ENCODE measurements at places on chromosomes 11 and 22.
A peak's percentile ranks its signal among the peaks of the same experiment; 100 is the strongest.

DNA sequence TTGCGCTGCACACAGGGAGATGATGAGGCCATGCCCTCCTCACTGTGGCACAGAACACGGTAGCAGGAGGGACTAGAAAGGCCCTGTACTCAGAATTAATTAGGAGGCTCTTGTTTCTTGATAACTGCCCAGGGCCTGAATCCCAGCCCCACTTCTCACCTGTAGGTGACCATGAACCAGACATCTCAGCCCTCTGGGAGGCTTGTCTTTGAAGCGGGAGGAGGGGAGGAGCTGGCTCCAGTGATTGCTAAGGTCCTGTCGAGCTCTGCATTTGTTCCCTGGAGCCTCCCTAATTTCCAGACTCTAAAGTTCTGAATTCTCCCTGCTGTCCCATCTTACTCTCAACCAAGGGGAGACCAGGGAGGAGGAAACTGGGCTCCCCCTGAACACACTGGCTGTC is 19.8 kb upstream of the OAF start:
- no peak for DNase-seq

DNA sequence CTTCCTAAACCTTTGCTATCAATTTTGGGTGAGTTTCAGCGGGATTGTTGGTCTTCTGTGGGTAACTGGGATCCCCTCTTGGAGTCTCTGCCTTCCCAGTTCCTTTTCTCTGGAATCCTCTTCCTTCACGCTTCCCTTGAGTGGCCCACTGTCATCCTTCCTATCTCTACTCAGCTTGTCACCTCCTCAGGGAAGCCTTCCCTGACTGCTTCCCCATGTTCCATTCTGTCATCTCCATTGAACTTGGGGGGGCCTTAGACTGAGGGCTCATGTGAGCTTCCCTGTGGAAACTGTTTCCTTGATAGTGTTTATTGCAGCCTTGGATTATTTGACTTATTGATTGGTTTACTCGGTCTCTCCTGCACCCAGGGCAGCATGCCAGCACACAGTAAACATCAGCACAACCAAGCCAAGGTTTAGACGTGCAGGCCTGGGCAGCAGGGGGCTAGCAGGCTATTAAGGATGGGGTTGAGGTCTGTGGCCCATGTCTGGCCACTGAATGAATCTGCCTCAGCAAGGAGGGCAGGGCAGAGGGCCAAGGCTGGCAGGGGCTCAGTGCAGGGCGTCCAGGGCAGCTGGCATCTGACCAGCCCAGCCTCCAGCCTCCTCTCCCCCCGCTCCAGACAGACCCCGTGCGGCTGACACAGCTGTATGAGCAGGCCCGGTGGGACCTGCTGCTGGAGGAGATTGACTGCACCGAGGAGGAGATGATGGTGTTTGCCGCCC is 7.2 kb downstream of the TRPT1 start:
- DNase-seq = no peak

GRCh38 chr22:17707526-17707925 is 66.7 kb downstream of the BID start:
- no peak for DNase-seq

DNA sequence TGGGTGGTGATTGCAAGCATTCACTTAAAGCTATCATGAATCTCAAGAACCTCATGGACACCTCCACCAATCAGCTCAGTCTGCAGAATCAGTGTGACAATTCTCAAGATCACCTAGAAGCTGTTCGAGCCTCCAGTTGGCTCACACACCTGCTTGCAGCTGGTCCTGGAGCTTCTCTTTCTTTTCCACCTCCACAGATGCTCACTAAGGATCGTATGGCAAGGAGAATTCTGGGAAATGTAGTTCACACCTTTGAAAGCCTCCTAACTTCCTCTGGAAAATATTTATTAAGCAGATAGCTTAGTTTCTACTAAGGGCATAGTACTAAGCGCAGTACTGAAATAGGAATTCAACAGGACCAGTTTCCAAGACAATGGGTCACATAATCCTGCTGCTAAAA is 26.2 kb downstream of the FSHB start:
- DNase-seq = no peak

- no peak for DNase-seq
Measured at GRCh38 chr11:69819541-69820070, 390 bp upstream of the FGF3 start.

DNA sequence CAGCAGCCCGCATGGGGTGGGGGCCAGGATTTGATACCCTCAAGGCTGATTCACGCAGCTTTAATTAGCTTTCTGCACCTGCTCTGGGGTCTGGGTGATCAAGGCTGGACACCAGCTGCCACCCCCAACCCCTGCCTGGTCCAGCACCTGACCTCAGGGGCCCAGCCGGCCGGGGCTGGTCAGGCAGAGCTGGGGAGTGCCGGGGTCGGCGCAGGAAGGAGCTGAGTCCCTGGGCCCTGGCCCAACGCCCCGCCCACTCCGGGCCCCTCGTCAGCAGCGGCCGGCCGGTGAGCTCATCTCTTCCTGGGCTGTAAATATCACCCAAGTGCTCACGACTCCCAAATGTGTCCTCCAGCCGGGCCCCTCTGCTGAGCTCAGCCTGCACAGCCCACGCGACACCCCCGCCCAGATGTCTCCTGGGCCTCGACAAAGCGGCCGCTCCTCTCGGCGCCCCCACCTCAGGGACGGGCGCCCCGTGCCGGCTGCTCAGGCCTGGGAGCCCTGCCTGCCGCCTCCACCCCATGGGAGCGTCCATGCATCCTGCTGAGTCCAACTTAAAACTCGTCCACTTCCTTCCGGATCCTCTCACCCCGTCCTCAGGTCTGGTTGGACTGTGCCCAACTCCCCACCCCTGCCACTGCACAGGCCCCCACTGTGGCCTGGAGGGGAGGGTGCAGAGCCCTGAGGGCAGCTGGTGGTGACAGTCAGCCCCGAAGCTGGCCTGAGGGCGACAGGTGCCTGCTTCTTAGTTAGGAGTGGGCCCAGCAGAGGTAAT is 29.0 kb downstream of the RTN4R start:
- DNase-seq = no peak

- no peak for DNase-seq
Measured at GRCh38 chr22:21694795-21695429, 29.1 kb downstream of the PPIL2 start.

GRCh38 chr11:85724748-85725465 is 38.9 kb upstream of the CCDC89 start:
- DNase-seq = no peak

- no peak for DNase-seq
Measured at GRCh38 chr11:68142028-68142412, 20.8 kb upstream of the CHKA start.

DNA sequence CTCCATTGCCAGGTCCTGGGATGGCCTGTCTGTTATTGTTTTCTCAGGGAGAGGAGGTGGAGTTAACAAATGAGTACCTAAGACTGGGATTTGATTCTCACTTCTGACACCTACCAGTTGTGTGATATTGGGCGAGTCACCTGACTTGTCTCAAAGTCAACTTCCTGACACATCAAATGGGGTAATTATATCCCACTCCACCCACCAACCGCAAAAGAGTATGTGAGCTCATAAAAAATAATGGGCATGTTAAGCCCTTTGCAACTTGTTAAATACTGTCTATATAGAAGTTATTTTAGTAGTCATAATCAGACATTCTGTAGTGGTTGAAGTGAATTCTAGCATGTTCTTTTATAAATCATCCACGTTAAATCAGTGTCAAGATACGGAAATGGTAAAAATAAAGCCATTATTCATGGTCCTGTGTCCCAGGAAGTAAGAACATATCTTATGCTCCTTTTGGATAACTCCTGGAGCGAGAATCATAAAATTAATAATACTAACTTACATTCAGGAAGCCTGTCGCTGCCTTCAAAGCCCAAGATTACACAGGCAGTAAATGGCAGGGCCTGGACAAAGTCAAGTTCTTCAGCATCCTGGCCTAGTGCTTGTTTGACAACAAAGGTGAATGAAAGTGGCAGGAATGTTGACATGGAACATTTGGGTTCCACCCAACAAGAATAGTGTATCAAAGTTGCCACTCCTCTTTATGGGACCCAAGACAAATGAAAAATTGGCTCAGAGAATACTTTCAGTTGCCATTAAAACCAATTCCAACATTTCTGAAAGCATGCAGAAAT is 54.3 kb downstream of the SYTL2 start:
- DNase-seq = no peak

DNA sequence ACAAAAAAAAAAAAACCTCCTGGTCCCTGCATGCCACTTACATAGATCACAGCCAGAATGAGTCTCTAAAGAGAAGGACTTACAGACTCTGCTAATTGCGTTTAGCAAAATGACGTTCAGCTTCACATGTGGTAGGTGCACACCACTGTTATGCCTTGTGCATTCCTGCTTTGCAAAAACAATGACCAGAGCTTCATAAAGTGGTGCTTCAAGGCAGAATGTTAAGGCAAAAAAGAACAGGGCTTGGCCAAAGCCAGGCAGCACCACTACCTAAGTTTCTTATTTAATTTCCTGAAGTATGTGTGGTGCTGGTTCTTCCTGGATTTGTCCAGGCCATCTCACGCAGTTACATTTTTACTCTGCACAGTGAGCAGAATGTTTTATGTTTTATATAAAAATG is 85.2 kb downstream of the GALNT18 start:
- no peak for DNase-seq

GRCh38 chr11:45456686-45457085 is 170.5 kb upstream of the SYT13 start:
- no peak for DNase-seq

DNA sequence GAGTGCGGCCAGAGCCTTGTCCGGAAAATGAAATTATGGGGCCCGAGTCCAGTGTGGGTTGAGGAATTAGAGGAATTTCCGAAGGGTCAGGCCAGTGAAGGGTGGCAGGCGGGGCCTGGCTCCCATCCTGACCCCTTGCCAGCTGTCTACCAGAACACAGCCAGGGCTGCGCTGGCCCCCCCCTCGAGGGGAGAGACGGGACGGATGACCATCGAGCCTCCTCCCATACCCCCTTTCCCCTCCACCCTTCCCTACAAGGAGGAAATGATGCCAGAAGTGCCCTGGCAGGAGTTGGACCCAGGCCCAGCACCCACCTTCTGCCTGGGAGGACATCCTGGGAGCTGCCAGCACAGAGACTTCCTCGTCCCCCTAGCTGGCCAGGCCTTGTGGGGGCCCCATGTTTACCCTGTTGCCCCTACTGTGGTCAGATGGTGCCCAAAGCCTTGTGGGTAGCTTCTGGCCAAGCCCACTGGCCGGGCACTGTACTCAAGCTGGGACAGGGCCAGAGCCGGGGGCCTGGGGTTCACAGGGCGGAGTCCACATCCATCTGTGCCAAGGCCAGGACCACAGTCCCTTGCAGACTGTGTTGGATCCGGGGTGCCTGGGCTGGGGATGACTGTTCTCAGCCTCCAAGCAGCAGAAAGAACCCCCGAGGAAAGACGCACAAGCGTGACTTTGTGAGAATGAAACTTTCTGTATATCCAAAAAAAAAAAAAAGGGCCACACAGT is 20.8 kb downstream of the ARVCF start:
- DNase-seq = no peak

DNA sequence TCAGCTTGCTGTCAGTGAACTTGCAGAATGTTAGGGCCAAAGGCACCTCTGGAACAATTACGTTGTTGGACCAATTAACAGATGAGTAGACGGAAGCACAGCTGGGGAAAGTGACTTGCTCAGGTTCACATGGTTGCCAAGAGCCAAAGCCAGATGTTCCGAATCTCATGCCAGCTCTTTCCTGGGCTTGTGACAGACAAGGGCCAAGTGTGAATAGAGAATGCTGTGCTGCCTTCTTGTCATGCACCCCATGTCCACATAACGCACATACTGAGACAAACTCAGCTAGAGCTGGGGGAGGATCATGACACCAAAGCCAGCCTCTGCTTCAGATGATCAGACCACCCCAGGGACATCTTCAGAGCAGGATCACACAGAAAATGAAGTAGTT is 616.3 kb downstream of the INSC start:
- DNase-seq = no peak

GRCh38 chr11:66624450-66624849 is 8.0 kb downstream of the RBM14 start:
- DNase-seq = no peak

GRCh38 chr11:120056301-120057027 is 81.4 kb downstream of the TRIM29 start:
- no peak for DNase-seq

DNA sequence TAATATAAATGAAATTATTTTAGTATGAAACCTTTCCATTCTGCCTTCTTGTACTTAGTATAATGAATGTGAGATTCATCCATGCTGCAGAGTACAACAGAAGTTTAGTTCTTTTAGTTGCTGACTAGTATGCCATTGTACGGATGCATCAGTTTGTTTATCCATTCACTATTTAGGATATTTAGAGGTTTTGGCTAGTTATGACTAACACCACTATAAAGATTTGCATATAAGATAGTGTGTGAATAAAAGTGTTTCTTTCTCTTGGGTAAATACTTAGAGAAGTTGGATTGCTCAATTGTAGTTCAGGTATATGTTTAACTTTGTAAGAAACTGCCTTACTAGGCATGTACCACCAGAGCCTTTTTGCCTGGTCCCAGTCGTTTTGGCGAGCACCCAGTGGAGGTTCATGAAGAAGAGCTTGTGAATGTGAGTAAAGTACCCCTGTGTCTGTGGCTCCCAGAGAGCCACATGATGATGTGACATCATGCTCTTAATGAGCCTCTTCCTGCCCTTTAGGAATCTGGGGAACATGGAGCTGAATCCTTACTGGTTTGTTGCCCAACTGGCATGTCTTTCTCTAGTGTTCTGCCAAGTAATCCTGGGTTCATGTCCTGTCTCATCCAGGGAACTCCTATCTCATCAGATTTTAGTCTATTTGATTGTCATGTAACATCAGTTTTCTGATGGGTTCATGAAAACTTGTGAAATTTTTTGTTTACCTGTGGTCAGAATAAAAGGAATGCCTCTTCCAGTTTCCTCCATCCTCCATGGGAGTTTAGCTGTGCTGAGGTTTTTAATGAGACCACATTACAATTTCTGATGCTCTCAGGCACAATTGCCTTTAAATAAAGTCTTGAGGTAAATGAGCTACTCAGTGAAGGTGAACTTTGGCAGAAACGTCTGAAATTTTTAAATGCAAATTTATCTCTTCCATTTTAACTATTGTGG is 234.8 kb downstream of the CASP12 start:
- peak; percentile 7 for DNase-seq

DNA sequence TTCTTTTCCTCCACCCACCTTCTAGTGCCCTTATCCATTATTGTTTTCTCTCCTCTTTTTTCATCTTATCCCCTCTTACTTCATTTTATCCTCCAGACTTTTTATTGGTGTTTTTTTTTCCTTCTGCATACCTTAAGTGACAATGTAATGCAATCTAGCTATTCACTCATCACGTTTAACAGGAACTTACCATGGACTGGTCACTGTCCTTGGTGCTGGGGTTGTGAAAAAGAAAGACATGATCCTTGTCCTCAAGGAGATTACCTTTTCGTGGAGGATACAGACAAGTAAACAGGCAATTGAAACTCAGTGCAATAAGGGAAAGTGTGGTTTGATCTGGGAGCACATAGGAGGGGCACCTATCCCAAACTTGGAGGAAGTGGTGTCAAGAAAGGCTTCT is 20.7 kb downstream of the SYT9 start:
- no peak for DNase-seq

All from COLO829 (cell line).